Muscle of leg (tissue), 16 donors: ENCODE measurements at places on chromosomes 13 and 19. TPM values are rescaled to one million over a fixed set of nuclear protein-coding genes. Genes with fewer than 3 reads are reported as not detected.

DAND5 gene
- total RNA-seq: 0.04 TPM

GNA15 gene
- 2.0 TPM for total RNA-seq

TMEM238 gene
- total RNA-seq: 0.18 TPM

SUGT1 gene
- 33.6 TPM for total RNA-seq

CEACAM4 gene
- not detected for total RNA-seq

TSEN34 gene
- total RNA-seq: 25.8 TPM

CLEC4M gene
- total RNA-seq: not detected

IZUMO2 gene
- not detected for total RNA-seq

IL17D gene
- 17.6 TPM for total RNA-seq

SIGLEC5 gene
- 0.13 TPM for total RNA-seq

ZNF738 gene
- 19.9 TPM for total RNA-seq

NCR1 gene
- not detected for total RNA-seq
